H1 (cell line): ENCODE measurements at places on chromosomes 5 and 9.

DNA sequence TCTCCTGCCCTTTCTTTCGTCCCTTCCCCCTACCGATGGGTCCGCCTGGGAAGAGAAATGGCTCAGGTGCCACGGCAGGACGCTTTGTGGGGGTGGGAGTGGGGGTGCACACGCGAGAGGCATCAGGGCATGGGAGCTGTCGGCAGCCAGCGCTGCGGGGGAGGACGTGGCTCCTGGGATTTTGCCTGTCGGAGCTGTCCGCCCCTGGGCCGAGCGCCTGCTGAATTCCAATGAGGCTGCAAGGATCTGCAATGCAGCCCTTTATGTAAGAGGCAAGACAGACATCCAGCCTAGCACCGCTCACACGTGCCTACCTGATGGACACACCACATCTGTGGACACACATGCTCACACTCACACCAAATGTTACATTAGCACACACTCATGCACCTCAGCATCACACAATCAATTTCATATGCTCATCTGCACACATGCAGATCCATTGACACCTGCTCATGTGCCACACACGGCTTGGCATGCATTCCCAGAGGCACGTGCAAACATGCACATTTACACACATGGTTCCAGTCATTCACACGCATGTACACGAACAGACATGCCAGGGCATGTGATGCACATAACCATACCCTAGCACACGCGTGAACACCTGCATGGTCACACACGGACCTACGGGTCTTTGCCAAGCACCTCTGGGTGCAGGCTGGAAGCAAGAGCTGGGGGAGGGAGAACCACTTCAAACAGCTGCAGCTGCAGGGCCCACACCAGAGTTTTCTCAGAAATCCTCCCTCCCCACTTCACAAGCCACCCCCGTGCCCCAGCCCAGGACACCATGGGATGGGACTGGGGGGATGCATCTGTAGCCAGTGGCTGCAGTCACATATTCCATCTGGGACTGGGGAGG, 1.4 kb downstream of the GRIN1 start:
- no peak for DNase-seq

- peak; percentile 69 for DNase-seq
These were observed 2.1 kb downstream of the CFAP77 start for GRCh38 chr9:132412089-132412488.

- no peak for DNase-seq
These were observed 114.6 kb downstream of the FAM170A start for GRCh38 chr5:119743927-119744326.

DNA sequence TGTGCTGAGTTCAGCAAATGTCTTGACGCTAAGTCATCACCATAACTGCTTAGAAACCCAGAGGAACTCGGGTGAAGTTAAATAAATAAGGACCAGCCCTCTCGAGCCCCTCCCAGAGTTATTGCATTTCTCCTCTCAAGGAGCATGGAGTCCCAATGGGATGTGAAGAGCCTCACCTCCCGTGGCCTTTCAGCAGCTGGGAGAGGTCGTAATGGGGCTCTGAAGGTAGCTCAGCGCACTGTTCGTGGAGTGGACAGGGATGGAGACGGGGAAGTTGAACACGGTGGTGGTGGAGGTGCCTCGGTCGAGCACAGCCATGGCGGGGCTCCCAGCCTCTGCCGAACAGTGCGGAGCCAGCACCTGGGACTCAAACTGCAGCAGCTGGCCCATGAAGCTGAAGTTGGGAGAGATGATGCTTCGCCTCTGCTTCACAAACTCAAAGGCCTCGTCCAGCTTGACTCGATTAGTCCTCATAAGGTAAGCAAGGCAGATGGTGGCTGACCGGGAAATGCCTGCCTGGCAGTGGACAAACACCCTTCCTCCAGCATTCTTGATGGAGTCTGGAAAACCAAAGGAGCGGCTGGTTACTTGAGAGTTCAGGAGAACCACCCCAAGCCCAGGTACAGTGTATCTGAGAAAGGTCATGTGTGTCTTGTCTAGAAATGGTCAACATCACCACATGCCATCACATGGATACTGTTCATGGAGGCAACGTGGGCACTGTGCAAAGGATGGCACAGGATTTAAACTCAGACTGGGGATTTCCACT, 2.2 kb downstream of the DUSP1 start:
- no peak for DNase-seq

DNA sequence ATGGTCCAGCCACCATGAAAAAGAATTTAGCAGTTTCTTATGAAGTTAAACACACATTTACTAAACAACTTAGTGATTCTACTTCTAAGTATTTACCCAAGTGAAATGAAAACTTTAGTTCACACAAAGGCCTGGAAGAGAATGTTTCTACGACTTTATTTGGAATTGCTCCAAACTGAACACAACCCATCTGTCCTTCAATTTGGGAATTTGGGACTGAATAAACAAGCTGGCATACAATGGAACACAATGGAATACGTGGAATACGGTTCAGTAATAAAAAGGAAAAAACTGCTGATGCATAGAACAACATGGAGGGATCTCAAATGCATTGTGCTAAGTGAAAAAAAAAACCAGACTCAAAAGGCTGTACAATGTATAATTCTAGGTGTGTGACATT, 44.6 kb upstream of the BASP1 start:
- DNase-seq, result no peak
